ENCODE measurements at places on chromosomes 3 and 15.
A peak's percentile ranks its signal among the peaks of the same experiment; 100 is the strongest.

- no peak for ATAC-seq
Observed at GRCh38 chr3:144521131-144521530, 549.5 kb downstream of the DIPK2A start.

DNA sequence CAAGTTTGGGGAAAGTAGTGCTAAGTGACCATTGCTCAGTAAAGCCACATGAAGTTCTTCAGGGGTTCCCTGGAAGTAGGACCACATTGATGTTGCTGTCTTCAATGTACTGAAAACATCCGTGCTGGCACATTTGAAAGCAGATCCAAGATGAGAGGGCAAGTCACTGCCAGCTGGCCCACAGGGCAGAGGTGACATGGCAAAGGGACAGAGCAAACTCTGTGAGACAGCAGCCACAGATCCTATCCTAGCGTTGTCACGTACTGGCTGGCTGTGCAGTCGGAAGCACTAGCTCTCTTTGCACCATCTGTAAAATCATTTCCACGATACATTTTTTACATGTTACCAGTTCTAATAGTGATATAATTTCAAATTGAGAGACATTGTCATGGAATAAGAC is 13.8 kb downstream of the MUC13 start:
- ATAC-seq: no peak

- no peak for ATAC-seq
Observed at GRCh38 chr15:69751147-69751546, 298.5 kb downstream of the RPLP1 start.

DNA sequence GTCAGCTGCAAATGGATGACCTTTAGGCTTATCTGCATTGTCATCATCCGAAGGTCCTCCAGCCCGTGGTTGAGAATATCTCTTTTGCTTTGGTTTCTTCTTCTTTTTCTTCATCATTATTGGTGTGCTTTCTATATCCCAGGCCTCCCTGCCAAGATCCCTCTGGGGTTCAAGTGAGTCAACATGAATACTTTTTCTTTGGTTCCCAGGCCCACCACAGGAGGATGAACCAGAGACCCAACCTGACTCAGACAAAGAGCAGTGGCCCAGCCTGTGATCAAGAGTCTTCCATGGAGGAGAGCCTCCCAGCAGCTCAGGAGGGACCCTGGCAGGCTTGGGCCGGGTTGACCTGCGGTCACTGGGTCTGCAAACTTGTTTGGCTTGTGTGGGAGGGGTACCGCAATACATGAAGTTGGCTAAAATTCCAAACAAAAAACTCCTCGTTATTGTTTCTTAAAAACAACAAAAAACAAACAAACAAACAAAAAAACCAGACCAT is 104.2 kb downstream of the MAP4 start:
- ATAC-seq: no peak

DNA sequence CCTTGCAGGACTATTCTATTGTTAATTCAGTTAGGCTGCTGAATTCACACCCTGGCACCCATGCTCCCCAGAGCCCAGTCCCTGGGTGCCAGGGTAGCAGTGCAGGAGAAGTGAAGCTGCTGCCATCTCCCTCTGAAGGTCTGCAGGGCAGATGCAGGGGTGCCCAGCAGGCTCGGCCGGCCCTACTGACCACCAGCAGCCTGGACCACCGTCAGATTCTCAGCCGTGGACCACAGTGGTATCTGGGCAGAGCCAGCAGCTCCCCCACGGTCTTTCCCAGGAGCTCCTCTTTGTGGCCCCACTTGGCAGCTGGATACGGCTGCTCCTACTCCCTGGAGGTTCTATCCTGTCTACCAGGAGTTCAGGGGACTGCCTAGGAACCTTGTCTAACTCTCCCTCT is 46.8 kb downstream of the ALDH1L1 start:
- no peak for ATAC-seq

DNA sequence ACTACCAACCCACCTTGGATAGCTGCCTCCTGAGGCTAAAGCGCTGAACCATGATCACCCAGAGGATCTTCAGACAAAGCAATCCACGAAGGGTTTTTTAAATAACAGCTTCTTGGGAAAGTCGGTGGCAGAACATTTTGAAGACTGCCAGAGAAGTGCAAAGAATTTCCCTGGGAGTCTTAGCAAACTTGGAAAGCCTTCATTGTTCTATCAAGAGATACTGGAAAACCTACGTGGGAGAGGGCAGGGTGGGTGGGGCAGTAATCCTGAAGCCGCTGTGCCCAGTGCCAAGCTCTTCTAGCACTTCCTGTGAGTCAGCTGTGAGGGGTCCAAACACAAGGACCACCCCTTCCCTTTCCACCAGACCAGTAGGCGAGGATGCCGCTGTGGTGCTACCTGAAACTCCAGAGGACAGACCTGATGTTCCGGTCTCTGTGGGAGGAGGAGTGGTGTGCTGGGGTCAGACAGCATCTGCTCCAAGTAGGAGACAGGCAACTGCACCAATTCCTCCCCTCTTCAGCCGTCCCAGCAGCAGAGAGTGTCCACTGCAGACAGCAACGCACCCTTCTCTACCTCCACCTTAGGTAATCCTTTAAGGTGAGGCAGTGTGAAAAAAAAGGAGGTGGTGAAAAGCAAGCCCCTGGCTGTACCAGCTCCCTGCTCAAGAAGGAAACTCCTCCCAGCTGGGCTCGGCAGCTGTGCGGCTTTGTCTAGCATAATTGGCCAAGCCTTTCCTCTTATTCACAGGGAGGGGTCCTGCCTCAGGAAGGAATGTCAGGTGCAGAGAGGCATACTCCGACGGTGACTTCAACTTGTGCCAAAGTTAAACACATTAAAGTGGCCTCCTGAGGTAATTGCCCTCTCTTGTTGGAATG is 99.0 kb downstream of the TMCC1 start:
- ATAC-seq: no peak

- ATAC-seq: no peak
Observed at GRCh38 chr3:149315694-149316093, 17.7 kb downstream of the TM4SF18 start.

- ATAC-seq: no peak
Observed at GRCh38 chr15:73176598-73176997, 124.3 kb downstream of the NEO1 start.

- ATAC-seq: no peak
Observed at GRCh38 chr3:65402597-65402996, 636.1 kb downstream of the MAGI1 start.

DNA sequence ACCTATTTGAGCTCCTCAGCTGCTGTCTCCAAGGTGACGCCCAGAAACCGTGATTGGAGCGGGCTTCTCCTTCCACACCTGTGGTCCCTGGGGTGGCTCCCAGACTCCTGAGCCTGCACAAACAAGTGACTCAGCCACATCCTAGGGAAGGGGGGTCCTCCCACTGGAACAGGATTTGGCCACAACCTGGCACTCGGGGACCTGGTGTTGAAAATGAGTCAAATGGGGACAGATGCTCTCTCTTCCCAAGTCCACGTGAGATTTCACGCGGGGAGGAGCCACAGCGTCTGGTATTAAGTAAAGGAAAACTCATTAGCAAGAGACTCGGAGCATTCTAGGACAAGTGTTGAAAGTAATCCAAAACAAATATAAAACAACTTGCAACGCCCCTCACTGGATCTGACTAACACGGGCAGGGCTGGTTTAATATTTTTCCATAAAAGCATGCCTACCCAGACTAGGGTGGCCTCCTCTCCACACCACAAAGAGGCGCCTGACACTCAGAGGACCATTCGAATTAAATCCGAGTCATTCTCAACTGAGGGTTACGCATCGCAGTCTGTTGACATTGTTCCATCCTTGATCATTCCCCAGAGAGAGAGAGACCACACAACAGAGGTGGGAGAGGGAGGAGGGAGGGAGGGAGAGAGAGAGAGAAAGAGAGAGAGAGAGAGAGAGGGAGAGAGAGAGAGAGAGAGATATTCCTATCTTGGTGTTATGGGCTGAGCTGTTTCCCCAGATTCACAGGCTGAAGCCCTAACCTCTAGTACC is 74.4 kb downstream of the MGLL start:
- no peak for ATAC-seq

DNA sequence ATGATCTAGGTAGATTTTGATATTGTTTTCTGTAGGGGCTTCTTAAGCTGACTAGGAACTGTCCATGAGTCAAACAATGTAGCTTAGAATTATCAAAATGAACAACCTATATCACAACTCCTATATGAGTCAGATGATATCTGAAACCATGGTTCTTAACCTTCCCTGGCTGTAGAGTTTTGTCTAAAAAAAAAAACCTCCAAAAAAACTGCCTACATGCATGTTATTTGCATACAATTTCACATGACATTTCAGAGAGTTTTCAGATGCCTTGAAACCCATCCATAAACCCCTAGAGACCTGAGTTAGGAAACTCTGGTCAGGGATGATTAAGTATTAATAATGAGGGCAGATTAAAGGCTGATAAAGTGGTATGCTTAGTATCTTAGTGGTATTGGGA is 157.0 kb downstream of the CHST2 start:
- peak; percentile 70 for ATAC-seq

- ATAC-seq: no peak
Observed at GRCh38 chr3:167394003-167394402, 13.9 kb upstream of the ZBBX start.

DNA sequence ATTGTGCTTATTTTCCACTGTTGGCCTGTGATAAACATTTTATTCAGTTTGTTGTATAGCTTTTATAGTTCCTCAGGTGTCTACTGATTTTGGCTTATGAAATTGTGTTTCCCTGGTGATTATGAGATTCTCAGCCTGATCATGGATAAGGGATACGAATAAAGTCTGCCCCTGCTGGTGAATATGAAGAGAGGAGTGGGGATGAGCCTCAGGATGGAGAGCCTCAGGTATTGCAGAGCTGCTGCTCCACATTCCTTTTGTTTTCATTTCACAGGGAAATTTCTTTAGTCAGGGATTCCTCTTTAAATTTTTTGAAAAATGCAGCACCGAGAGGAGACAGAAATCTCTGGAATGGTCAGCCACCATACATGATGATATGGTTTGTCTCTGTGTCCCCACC is 14.7 kb upstream of the RAB6B start:
- ATAC-seq: no peak

DNA sequence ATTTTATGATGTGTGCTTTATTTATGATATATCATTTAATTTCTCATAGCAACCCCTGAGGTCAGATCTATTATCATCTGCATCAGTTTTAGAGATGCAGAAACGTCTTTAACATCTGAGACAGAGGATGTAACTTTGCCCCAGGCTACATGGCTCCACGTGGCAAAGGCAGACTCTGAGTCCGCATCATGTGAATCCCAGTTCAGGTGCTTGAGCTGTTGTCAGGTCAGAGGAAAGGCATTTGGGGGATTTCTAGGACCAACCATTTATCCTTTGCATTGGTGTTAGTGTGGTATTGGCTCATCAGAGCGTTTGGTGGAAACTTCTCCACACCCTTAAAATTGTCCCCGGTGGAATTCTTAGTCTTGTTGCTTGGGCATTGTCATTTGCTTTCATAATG is 10.8 kb downstream of the CACNA2D3 start:
- no peak for ATAC-seq

DNA sequence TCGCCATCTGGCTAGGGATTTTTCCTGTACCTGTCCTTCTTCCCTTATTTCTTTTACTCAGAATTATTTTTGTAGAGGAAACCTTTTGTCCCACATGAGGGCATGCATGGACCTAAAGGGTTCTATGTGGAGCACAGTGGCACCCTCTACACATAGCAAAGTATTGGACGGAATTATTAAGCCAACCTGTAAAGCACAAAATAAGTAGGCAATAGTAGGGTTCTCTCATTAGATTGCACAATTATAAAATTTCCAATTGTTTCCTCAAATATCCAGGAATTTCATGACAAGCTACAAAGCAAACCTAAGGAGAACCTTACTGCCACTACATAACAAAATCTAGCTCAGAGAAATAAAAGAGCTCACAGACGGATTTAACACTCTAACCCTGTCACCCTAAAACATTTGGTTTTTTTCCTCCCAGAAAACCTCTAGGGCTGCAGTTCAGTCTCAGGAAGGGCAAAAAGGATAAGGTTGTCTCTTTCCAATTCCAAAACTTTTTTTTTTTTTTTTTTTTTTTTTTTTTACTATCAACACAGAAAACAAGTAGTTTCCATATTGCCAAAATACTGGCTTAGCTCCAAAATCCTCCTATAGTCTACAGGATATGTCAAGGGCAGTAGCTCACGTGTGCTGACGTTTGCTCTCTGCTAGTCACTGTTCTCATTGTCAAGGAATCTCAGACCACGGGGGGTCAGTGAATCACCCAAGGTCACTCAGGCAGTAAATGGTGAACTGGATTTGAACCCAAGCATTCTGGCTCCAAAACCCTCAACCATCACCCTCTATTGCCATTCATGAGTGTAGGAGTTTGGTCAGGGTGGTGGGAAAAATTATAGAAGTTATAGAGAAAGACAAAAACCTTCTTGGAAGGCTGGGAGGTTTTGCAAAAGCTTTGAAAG is 52.3 kb downstream of the NCEH1 start:
- no peak for ATAC-seq

GRCh38 chr3:81041331-81041730 is 720.1 kb downstream of the GBE1 start:
- no peak for ATAC-seq

- no peak for ATAC-seq
Observed at GRCh38 chr15:35616498-35617271, 70.7 kb upstream of the DPH6 start.

DNA sequence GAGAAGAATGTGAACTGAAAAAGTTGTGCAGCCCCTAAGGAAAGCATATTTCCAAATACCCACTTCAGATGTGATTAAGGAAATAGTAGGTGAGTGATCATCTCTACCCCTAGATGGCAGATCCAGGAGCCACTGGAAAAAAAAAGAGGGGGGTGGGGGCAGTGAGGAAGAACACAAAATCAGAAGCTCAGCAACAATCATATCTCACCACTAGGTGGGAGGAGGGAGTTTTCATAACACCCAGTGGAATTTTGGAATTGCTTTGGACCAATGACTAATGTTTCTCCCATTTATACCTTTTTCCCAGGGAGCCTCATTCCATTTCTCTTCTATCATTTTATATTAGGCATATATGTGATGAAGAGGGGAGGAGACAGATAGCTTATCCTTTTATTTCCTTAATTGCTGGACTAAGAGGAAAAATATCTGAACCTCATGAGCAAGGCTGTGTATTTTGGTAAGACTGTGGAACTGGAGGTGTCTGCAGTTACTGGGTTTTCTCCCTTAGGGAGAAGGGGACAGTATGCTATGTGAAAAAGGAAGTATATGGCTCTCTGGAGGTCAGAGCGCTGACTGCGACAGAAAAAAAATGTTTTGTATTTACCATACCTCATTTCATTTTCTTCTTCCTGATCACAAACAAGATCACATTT is 363.4 kb downstream of the GAP43 start:
- no peak for ATAC-seq

- ATAC-seq: no peak
Observed at GRCh38 chr3:10137178-10137577, 4.4 kb upstream of the VHL start.

- ATAC-seq: no peak
Observed at GRCh38 chr3:88410259-88410658, 260.5 kb downstream of the C3orf38 start.

GRCh38 chr15:93152951-93153350 is 63.9 kb upstream of the RGMA start:
- ATAC-seq: no peak

Measured in stimulated activated memory B cell treated with anti-CD40 and anti-IgM and Interleukin-4, amounts not matched to agents 10 μg/mL and 1 μg/mL and 100 μg/mL, for 72 hours (primary cell).